ENCODE measurements at places on chromosomes 2 and 18. TPM values are rescaled to one million over a fixed set of nuclear protein-coding genes. Genes with fewer than 3 reads are reported as not detected.

DCDC2C gene
- total RNA-seq: not detected

UGT1A9 gene
- total RNA-seq: not detected

GALNT13 gene
- not detected for total RNA-seq

KCNE4 gene
- total RNA-seq: 0.14 TPM

FAM110C gene
- 10.6 TPM for total RNA-seq
